Central memory CD4-positive, alpha-beta T cell (primary cell): ENCODE measurements at places on chromosomes 3 and 15.

DNA sequence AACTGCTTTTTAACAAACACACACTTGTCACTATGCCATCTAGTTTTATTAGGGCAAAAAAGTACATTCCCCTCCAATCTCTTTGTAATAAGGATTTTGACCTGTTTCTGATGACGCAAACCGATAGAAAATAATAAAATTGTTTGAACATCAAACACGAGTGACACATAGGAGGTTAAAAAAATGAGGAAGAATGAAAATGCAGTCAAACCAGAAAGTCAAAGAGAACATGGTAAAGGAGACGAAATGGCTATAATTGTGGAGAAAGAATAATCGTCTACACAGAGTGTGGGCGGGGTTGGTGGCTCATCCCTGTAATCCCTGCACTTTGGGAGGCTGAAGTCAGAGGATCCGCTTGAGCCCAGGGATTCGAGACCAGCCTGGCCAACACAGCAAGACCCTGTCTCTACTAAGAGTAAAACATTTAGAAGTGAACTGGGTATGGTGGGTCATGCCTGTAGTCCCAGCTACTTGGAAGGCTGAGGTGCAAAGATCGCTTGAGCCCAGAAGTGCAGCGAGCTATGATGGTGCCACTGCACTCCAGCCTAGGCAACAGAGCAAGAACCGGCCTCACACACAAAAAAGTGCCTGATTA lies 83.2 kb downstream of the MEIS2 start:
- DNase-seq = no peak

DNA sequence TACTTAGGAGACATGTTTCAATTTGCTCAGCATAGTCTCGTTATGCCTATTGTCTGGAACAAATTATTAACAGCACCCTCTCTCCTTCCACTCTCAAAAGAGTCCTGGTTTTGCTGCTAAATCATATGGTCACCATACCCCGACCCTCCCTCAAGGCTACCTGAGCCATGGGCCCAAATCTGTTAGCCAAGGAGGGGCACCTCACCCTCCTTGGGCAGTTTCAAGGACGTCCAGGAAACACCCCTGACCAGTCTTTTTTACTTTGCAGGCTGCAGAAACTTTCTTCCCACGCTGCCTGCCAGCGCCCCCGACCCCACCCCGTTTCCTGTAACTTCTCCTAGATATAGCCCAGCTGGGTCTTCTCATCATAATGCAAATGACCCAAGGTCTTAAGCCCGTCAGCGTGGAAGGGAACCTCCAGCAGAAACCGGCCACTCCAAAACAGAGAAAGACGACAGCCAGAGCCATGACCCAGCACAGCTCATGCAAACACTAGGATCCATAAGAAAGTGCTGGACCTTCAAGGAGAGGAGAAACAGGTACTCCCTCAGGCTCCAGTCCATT lies 62.3 kb downstream of the ADCY5 start:
- DNase-seq = no peak

DNA sequence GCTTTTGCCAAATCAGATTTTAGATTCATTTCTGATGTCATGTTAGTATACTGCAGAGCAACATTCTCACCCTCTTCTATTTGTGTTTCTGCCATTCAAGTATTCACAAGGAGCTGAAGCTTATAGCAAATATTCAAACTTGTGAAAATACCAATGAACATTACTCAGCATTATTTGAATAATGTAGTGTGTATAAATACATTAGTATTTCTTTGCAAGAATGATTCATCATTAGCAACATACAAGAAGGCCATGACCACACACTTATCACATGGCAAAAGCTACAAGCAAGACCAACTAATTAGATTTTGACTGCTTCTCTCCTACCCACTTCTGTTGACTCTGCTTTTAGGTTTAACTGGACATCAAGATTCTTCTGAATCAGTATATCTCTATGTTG lies 124.9 kb downstream of the IGSF11 start:
- no peak for DNase-seq

DNA sequence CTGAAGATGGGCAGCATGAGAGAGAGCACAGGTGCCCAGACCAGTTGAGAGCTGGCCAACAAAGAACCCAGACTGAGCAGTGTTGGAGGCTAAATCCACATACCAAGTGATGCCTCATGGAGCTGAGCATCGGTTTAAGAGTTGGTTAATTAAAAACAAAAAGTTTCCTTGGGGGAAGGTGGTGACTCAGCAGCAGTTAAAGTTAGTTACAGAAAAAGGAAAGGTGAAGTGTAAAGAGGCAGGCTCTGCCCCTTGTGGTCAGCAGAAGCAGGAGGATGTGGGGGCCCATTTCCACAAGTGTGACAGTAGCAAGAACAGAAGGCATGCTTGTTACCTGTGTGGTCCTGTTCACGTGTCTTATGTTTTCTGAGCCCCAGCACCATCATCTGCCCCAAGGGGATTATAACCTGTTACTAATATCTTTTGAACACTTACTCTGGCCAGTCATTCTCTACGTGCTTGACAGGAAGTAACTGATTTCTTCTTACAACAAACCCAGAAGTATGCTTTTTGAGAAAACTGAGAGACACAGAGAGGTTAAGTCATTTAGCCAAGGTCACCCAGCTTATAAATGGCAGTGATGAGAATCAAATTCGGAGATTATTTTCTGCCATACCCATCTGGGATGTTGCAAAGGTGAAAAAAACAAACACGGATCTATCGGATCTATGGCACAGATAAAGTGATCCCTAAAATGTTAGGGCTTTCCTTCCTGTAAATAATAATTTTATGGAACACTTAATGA lies 91.0 kb downstream of the EPHB1 start:
- DNase-seq = no peak

GRCh38 chr15:89967881-89968280 lies 33.2 kb upstream of the ZNF710 start:
- no peak for DNase-seq

- DNase-seq = no peak
Observed at GRCh38 chr3:32220006-32220405, 18.5 kb upstream of the CMTM8 start.

GRCh38 chr3:69821133-69821532 lies 81.9 kb downstream of the MITF start:
- DNase-seq = no peak

- no peak for DNase-seq
Observed at GRCh38 chr3:29754346-29754745, 473.5 kb downstream of the RBMS3 start.

GRCh38 chr15:65650312-65651041 lies 28.7 kb downstream of the SLC24A1 start:
- DNase-seq = no peak

- DNase-seq = no peak
Observed at GRCh38 chr3:50392101-50392715, 32.9 kb upstream of the TMEM115 start.

GRCh38 chr15:35090104-35090807 lies 5.2 kb upstream of the NANOGP8 start:
- DNase-seq = no peak

GRCh38 chr15:65204236-65204930 lies 6.9 kb downstream of the CILP start:
- DNase-seq = no peak
